ENCODE measurements at places on chromosomes 16 and 17.

DNA sequence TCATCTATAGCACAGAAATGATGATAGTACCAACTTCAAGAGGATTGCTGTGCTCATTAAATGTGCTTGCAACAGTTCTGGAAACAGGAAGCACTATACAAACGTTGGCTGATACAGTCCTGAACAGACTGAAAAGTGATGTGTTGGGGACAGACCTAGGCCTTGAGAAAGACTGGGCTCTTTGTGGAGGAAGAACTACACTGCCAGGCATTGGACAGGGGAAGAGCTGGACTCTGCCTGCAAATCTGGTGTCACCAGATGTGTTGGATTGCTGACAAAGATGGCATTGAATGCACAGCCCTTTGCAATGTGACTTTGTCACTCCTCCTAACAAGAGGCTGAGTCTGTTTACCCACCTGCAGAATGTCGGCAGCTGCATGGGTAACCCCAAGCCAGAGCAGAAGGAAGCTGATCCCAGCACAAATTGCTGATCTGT is 12.4 kb upstream of the ST6GALNAC2 start:
- DNase-seq, result no peak

GRCh38 chr17:70310221-70310672 is 140.9 kb downstream of the KCNJ2 start:
- no peak for DNase-seq

DNA sequence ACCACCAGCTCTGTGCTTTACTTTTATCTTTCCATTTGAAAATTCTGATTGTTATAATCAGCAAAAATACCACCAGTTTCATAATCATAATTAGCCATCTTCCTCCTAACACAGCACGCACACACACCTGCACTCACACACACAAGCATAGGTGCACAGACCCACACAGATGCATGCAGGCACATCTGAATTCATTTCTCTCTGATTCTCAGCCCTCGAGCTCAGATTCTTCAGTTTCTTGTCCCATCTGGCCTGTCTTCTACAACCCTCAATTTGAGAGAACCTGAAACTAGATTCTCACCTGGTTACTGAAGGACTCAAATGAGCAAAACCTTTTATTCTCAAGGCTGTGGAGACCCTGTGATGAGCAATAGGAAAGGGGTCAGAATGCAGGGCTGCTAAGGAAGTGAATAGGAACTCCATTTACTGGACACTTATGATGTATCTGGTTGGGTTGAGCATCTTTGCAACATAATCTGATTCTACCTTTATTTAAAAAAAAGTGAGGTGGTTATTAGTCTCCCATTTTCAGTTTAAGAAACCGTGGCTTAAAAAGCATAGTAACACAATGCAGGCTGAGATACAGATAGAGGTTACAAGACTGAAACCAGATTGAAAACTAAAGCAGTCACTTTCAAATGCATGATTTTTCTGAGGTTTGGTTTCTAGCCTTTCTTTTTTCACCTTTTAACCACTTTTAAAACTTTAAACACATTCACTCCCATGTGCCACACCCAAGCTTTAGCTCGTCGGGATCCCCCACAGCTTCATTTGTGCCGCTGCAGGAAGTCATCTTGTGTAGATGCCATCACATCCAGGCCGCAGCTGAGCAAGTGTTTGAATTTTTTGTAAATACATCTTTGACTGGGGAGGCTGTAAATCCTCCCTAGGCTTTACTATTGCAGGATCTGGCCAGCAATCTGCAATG is 9.4 kb downstream of the KRT33A start:
- DNase-seq, result no peak

DNA sequence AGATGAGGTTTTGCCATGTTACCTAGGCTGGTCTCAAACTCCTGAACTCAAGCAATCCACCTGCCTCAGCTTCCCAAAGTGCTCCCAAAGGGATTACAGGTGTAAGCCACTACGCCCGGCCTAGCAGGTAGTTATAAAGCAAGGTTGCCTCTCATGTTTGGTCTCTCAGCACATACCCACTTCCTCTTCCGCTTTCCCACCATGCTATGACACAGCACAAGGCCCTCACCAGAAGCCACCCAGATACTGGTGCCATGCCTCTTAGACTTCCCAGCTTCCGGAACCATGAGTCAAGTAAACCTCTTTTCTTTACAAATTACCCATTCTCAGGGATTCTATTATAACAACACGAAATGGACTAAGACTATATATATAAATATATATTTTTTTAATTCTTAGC is 143.6 kb downstream of the COPRS start:
- DNase-seq, result no peak

DNA sequence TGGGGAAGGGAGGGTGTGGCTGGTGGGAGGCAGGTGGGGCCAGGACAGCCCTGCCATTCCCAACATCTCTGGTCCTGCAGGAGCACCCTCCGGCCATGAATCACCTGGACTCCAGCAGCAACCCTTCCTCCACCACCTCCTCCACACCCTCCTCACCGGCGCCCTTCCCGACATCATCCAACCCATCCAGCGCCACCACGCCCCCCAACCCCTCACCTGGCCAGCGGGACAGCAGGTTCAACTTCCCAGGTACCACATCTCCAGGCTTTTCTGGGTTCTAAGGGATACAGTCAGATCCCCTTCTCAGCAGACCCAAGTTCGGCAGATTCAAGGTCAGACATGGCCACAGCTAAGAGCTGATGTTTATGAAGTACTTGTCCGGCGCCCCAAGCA is 33.8 kb upstream of the LGALS9 start:
- DNase-seq, result no peak

- DNase-seq, result no peak
Observed at GRCh38 chr16:5056352-5056751, 9.4 kb downstream of the C16orf89 start.

DNA sequence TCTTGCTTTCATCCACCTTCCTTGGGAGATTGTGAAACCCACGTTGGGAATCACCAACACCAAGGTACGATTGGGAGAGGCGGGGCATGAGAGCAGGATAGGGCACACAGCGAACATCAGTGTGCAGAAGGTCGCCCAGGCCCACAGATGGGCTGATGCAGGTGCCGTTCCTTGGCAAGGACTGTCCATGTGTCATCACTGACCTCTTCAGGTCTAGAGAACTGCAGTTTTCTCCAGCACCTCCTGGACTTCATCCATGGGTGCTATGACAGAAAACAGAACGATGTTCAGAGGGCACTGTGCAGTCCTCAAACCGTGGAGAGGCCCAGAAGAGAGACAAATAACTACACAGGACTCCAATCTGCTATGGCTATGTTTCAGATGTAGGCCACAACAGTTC is 23.9 kb upstream of the TAT start:
- DNase-seq, result no peak

DNA sequence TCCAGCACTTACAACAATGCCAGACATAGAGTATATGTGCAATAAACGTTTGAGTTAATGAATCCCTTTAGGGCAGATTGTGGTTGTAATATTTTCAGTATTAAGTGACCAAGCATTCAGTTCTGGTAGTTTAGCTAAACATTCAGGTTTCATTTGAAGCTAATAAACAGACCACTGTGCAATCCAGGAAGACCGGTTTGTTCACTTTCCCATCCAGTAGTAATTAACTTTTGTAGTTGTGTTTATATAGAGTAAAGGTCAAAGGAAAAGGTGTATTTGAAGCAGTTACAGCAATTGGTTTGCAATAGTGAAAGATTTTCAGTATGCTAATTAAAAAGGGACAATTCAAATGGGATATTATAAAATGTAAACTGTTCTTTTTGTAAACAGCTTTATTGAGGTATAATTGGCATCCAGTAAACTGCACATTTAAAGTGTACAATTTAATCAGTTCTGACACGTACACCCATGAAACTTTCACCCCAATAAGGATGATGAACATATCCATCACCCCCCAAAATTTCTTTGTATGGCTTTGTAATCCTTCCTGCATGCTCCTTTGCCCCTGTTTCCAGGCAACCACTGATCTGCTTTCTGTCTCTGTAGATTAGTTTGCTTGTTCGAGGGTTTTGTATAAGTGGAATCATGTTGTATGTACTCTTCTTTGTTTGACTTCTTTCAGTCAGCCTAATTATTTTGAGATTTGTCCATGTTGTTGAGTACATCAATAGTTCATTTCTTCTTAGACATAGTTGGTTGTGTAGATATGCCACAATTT is 26.3 kb downstream of the MRTFB start:
- no peak for DNase-seq

- no peak for DNase-seq
Observed at GRCh38 chr17:66432996-66433551, 130.7 kb downstream of the PRKCA start.

GRCh38 chr17:79840269-79840988 is 1.2 kb upstream of the CBX4 start:
- no peak for DNase-seq

All from esophagus muscularis mucosa (tissue), 4 donors.